GOT3 (cell line): ENCODE measurements at places on chromosomes 1 and 21.

DNA sequence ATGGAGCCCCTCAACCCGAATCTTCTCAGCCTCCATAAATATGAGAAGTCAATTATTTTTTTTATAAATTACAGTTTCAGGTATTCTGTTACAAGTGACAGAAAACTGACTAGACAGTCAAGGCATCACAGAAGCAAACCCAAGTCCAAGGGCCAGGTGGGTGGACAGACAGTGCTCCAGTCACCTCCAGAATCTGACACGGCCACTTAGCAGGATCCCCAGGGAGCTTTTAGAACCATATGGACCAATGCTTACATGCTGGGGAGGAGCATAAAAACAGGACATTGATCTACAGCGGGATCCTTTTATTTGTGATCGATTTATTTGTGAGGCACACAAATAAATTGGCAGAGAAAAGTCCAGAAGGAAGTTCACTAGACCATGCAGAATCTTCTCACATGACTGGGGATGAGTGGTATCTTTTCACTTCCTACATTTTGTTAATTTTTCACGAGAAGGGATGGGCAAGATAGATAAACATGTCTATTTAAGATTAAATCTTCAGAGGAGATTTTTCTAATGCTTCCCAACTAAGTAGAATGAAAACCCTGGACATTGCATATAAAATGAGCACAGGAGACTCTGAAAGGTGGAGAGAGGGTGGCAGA, 15.0 kb downstream of the ZNF496 start:
- DNase-seq, result no peak

GRCh38 chr1:201266774-201267173, 16.5 kb upstream of the PKP1 start:
- no peak for DNase-seq

DNA sequence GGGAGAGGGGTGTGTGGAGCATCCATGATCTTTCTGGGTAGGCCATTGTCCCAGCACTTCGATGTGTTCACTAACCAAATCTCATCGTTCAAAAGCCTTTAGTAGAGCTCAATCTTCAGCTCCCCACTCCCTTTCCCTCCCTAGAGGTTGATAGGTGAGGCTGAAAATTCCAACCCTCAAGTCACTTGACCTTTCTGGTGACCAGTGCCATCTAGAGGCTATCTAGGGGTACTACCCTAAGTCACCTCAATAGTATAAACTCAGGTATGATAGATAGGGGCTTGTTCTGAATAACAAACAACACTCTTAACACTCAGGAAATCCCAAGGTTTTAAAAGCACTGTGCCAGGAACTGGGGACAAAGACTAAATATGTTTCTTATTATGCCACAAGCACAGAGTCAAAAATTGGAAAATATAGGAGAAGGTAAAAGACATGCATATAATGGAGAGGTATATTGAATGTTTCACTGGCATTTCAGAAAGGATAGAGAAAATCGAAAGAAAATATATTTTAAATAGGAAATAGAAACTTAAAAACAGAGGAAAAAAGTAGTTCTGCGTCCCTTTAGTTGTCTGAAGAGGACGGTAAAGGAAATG, 42.9 kb upstream of the CD53 start:
- DNase-seq, result no peak

DNA sequence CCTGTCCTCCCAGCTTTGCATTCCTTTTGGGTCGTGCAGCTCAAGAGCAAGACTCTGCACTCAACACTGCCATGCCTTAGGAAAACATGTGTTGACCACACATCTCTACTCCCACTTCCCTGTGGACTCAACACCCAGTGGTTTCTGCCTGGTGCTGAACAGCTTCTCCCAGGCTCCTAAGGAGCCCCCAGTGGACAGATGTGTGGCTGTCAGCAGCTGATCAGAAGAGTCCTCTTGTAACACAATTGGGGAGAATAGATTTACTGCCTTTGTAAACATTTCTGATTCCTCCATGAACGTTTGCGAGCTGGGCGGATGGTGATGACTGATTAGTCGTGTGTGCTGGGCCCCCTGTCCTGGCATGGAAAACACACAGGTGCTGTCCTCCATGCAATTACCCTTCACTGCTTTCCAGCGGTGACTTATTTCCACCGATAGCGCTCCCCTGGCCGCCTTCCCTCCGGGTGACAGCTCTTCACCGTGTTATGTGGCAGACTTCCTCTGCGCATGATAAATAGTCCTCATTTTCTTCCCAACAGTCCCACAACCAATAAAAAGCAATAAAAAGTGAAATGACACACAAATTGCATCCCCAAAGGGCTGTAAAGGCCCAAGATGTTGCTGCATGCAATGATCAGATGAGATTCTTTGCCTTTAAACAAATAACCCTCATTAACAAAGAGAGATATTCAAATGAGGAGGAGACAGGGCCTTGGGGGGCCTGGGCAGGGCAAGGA, 249.4 kb upstream of the AJAP1 start:
- DNase-seq, result no peak

GRCh38 chr1:234214129-234214910, 158.9 kb upstream of the COA6 start:
- no peak for DNase-seq
